ENCODE measurements at places on chromosomes 1 and 21. TPM values are rescaled to one million over a fixed set of nuclear protein-coding genes. Genes with fewer than 3 reads are reported as not detected.

DNA sequence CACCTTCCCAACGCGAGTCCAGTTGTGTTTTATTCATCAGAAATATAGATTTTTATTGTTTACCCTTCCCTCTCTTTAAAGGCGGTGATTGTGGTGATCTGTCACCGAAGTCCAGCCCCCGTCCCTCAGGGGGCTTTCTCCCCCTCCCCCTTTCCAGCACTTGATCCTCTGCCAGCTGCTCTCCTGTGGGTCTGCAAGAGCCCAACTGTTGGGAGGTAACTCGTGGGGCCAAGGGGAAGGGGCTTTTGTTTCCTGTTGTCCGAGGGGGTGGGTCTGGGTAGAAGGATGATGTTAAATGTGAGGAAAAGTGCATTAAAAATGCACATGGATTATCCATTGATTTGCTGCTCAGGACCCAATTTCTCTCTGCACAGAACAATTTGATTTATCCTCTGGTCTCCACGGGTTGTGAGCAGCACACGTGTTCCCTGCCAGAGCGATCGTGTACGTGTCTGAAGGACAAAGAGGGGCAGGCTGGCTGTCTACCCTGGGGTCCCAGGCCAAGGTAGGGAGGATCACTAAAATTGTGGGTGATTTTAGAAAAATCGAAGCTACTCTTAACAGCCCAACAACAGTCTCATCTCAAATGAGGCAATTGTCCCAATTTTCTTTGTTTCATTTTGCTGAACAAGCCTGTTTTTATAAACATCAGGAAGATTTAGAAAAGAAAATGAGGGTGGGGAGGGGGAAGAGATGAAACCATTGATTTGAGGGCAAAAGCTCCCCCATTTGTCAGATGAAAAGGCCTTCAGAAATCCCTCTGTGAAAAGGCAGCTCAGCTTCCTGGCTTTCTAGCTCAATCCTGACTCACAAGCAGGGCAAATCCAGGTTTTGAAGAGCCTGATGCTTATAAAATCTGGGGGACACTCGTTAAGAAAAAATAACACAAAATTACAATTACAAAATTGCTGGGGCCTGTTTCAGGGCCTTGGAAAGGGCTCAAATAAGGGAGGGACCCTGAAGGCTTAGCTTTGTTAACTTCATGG, 176.2 kb downstream of the RHOU start:
- H3K4me3 ChIP-seq: no peak overlapping the region
- H3K27me3 ChIP-seq: no peaks in the 10 kb centered on the region
- no peak overlapping the region for H3K27ac ChIP-seq
- DNase-seq: no peak
- no peaks in the 10 kb centered on the region for H3K36me3 ChIP-seq

DNA sequence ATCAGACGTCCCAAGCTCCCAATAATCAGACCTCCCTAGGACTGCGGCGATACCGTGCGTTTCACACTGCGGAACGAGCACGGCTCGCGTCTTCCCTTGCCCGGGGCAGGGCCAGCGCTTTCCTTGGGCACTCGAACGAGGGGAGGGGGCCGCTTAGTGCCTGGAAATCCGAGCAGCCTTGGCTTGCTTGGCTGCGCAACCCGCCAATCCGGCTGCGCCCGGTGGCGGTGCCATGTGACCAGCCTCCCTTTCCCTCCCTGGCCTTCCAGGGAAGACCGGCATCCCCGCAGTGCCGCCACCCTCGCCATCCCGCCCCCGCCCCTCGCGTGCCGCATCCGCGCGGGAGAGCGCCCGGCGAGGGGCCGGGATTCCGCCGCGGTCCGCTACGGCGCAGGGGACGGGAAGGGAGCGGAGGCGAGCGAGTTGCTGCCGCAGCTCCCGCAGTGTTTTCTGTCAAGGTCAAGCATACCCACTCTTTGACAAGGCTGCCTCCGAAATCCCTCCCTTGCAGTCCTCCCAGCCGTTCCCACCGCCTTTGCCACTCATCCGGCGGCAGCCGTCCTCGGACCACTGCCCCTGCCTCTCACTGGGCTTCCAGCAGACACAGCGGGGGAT, 8.3 kb upstream of the RNF19B start:
- H3K36me3 ChIP-seq: no peaks in the 10 kb centered on the region
- peak; percentile 45 for DNase-seq
- no peaks in the 10 kb centered on the region for H3K4me1 ChIP-seq
- H3K27ac ChIP-seq: no peak overlapping the region
- H3K27me3 ChIP-seq: no peaks in the 10 kb centered on the region

CD1E gene
- total RNA-seq: not detected

GRCh38 chr1:198496216-198497143, 44.0 kb downstream of the ATP6V1G3 start:
- no peaks in the 10 kb centered on the region for H3K27me3 ChIP-seq
- no peak for DNase-seq
- no peak overlapping the region for H3K27ac ChIP-seq
- H3K4me1 ChIP-seq: no peaks in the 10 kb centered on the region

DNA sequence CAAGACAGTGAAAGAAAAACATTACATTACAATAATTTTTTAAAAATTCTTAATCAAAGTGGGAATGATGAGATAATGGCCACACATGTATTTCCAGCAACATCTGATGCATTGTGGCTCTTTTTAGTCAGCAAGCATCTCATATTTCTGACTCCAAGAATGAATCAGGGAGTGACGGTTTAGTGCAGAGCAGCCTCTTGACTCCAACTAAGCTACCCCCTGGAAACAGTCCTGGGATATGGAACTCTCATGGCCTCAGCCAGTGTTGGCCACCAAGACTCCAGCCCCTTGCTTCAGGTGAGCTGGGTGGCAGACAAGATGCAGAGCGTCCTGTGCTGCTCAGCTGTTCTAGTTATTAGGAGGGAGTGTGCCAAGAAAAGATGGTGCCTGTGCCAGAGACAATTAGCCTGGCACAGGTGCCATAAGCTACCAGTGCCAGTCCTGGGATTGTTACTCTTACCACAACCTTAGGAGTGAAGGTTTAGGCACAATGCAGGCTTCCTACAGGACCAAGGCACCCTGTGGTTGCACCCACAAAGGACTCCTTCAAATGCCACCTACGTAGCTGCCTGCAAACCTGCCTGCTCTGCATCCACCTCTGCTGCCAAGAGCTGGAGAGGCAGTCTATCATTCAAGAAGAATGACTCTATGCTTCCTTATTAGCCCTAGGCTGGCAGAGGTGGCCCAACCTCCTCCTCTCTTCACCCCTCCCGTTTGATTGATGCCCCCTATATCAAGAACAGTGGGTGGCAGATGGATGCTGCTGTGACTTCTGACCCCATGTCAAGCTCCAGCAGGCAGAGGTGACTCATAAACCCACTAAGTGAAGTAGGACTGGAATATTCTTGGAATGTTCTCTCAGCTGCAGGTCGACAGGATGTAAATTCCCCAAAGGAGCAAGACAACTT, 6.0 kb upstream of the SEC16B start:
- H3K27me3 ChIP-seq: no peaks in the 10 kb centered on the region
- no peaks in the 10 kb centered on the region for H3K4me1 ChIP-seq
- H3K4me3 ChIP-seq: no peak overlapping the region

RHD gene
- not detected for total RNA-seq

GRCh38 chr1:59057211-59057694, 239.6 kb upstream of the FGGY start:
- DNase-seq: peak; percentile 91
- no peaks in the 10 kb centered on the region for H3K36me3 ChIP-seq
- H3K4me1 ChIP-seq: peaks cover 3% of the 10 kb centered on the region
- no peaks in the 10 kb centered on the region for H3K27me3 ChIP-seq
- no peak overlapping the region for H3K4me3 ChIP-seq
- H3K27ac ChIP-seq: peak overlapping the region; percentile 85

DNA sequence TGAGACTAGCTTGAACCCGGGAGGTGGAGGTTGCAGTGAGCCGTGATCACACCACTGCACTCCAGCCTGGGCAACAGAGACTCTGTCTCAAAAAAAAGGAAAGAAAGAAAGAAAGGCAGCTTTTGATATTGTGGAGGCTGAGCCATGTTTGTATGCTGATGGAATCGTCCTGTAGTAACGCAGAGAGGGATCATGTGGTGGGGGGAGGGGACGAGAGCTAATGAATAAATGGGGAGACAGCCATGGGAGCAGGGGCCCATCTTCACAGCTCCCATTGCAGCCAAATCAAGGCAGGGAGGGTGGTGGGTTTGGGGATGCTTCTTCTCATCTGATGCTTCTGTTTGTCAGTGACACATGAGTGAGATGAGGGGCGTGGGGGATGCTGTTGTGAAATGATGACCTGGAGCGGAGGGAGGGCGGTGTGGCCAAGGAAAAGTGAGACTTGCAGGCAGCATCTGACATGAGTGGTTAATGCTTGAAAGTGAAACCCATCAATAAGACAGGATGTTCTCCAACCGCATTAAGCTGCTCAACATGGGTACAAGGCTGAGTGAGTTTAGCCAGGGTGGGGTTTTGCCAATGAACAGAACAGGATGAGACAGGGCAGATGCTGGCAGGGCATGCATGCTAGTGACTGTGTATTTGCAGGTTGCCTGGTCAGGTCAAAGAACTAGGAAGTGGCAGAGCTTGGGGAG, 16.7 kb downstream of the SPATA21 start:
- H3K27me3 ChIP-seq: no peaks in the 10 kb centered on the region
- H3K4me3 ChIP-seq: no peak overlapping the region
- DNase-seq: no peak
- no peaks in the 10 kb centered on the region for H3K4me1 ChIP-seq
- no peak overlapping the region for H3K27ac ChIP-seq

DNA sequence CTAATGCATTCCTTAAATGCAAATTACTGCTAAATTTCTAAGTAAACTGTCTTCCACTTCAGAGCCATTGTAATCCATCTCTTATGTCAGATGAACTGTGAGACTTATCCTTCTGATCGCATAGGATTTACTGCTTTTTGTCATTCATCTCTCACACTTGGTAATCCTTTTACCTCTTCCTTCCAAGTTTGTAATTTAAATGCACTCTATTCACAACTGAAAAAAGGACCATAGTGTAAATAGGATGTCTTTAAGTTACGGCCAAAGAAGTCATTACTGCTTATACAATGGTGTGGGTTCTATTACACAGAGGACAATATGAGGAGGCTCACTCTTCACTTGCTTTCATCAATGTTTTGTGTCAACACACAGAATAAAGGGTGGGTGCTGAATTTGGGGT, 393.3 kb downstream of the PTBP2 start:
- H3K27ac ChIP-seq: no peak overlapping the region
- DNase-seq: no peak
- H3K36me3 ChIP-seq: no peaks in the 10 kb centered on the region
- no peak overlapping the region for H3K4me3 ChIP-seq
- H3K27me3 ChIP-seq: no peaks in the 10 kb centered on the region
- no peaks in the 10 kb centered on the region for H3K4me1 ChIP-seq

DNA sequence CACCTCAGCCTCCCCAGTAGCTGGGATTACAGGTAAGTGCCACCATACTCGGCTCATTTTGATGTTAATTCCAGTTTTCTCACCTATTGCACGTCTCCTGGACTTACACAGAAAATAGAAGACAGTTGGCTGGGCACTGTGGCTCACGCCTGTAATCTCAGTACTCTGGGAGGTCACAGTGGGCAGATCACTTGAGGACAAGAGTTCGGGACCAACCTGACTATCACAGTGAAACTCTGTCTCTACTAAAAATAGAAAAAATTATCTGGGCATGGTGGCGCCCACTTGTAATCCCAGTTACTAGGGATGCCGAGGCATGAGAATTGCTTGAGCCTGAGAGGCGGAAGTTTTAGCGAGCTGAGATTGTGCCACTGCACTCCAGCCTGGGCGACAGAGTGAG, 44.1 kb downstream of the DYRK1A start:
- no peak overlapping the region for H3K27ac ChIP-seq
- peaks cover under 1% of the 10 kb centered on the region for H3K4me1 ChIP-seq
- no peak for DNase-seq
- no peaks in the 10 kb centered on the region for H3K36me3 ChIP-seq

GRCh38 chr1:34761176-34761761, 1.7 kb downstream of the GJB4 start:
- H3K27me3 ChIP-seq: no peaks in the 10 kb centered on the region
- no peaks in the 10 kb centered on the region for H3K36me3 ChIP-seq
- DNase-seq: no peak
- H3K4me1 ChIP-seq: no peaks in the 10 kb centered on the region
- no peak overlapping the region for H3K27ac ChIP-seq

DNA sequence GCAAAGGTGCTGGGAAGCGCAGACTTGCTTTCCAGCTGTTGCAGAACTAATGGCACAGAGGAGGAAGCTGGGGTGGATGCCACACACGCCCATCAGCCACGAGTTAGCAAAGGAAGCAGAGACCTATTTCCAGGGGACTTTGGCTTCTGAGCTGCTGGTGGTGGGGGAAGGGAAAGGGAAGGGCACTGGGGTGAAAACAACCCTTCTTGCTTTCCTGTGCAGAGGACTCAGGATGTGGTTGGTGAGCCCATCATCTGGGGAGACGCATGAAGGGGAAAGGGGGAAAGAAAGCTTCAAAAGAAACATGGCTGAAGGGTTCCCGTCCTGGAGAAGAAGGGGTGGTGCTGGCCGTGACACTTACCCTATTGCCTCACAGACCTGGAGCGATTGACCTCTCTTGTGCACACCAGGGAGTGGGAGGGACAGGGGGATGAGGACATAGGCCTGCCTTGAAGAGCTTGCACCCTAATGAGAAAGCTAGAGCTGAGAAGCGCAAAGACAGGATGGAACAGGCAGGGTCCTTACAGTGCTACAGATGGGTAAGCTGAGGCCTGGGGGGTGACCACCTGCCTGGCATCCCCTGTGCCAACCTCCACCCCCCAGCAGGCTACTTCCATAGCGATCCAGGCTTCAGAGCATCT, 140.8 kb upstream of the RAB4A start:
- no peaks in the 10 kb centered on the region for H3K36me3 ChIP-seq
- no peak for DNase-seq
- H3K27ac ChIP-seq: no peak overlapping the region
- no peaks in the 10 kb centered on the region for H3K4me1 ChIP-seq
- no peaks in the 10 kb centered on the region for H3K27me3 ChIP-seq

GRCh38 chr1:151574575-151575529, 34.7 kb downstream of the TUFT1 start:
- H3K27me3 ChIP-seq: no peaks in the 10 kb centered on the region
- no peak for DNase-seq
- H3K36me3 ChIP-seq: no peaks in the 10 kb centered on the region
- no peak overlapping the region for H3K27ac ChIP-seq
- no peak overlapping the region for H3K4me3 ChIP-seq

TACSTD2 gene
- not detected for total RNA-seq
